ENCODE measurements at places on chromosomes 3 and 15. TPM values are rescaled to one million over a fixed set of nuclear protein-coding genes. Genes with fewer than 3 reads are reported as not detected.

Gene DPH3
- total RNA-seq = 37.9 TPM

Gene IL5RA
- 0.34 TPM for total RNA-seq

Gene PLA2G4D
- total RNA-seq = not detected

DNA sequence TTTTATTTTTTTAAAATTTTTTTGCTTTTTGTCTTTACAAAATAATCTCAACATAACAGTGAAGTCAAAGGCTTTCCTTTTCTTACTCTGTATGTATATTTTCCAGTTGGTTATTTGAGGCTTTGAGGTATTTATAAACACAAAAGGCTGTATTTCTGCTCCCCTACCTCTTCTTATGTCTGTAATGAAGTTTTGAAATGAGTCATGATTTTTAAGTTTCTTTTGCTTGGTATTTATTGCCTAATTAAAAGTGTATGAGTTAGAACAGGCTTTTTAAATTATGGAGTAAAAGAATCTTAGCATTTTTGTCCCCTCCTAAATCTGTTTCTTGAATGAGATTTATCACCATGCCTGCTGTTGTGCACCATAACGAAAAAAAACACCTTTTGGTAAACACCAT is 66.0 kb downstream of the DCUN1D1 start:
- DNase-seq = no peak

Gene NLGN1
- total RNA-seq = not detected

Gene TNNC1
- 1.4 TPM for total RNA-seq

Gene P2RY12
- not detected for total RNA-seq

- no peak for DNase-seq
Measured at GRCh38 chr3:2863127-2863526, 247.0 kb downstream of the IL5RA start.

GRCh38 chr3:45473841-45474240 is 85.5 kb downstream of the LARS2 start:
- no peak for DNase-seq

DNA sequence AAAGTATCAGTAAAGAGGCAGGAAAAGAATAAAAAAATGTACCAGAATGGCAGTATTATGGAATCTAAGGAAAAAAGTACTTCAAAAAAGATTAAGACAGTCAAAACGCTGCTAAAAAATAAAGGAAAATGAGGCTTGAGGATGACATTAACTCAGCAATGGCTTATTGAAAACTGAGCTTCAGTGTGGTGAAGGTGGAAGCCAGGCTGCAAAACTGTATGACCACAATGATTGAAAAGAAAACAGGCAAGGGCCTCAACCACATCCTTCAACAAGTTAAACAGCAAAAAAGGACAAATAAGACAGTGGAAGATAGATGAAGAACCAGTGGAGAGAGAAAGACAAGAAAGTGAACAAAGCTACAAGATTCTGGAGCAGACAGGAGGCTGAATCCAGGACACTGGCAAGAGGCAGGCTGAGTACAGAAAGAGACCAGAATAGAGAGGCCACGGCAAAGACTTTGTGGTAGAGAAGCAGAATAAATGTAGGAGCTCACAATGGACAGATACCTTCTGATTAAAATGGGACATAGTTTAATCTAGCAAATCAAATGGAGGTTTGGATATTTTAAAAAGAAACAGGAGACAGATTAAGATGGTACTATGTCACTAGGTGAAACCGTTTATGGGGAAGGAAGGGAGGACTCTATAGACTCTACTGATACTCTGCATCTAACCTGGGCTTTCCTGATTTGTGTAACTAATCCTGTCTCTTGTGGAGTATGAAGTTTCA is 86.1 kb downstream of the TJP1 start:
- no peak for DNase-seq

DNA sequence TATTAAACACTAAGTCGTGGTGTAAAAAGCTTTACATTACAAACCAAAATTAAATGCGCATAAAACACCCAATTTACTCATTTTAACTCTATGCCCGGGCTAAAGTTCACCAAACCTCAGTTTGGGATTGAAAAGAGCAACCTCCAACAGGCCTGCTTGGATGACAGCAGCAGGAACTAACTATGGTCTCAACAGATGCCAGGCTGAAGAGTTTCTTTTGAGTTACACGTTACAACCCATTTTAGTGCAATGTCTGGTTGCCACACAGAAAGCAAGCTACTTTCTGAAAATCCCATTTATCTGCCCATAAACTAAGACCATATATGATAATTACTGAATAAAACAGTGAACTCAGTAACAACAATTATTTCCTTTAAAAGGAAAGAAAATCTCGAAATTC is 2.2 kb downstream of the SATB1 start:
- DNase-seq = no peak

GRCh38 chr3:16070707-16071106 is 103.8 kb upstream of the GALNT15 start:
- DNase-seq = no peak

Gene RPSA
- 2,416 TPM for total RNA-seq

- DNase-seq = peak; percentile 27
Measured at GRCh38 chr3:43770426-43771103, 79.8 kb downstream of the ABHD5 start.

Gene SSR3
- total RNA-seq = 138 TPM

Gene EPM2AIP1
- total RNA-seq = 9.8 TPM

DNA sequence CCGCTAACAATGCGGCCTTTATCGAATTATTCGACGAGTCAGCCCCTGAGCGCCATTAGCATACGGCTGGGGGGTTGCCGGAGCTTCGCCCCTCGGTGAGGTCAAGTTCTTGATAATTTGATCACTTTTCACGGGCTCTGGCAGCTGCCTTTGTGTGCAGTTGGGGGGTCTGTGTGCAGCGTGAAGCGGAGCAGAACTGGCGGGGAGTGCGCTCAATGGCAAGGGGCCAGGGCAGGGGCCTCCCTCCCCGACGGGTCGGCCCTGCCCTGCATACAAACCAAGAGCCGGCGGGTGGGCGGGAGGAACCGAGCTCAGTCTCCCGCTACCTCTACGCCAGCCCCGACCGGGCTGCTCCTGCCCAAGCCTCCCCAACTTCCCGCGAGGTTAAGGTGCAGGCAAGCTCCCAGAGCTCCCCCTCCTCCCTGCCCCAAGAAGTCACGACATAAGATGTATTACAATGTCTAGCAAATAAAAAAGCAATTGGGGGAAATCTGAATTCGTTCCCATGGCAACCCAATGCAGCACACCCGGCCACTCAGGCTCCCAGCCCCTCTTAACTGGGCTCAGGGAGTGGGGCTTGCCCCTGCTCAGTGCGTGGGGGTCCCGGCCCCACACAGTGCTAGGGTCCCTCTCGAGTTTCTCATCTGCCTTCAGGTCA is 34.1 kb upstream of the POLG start:
- no peak for DNase-seq

DNA sequence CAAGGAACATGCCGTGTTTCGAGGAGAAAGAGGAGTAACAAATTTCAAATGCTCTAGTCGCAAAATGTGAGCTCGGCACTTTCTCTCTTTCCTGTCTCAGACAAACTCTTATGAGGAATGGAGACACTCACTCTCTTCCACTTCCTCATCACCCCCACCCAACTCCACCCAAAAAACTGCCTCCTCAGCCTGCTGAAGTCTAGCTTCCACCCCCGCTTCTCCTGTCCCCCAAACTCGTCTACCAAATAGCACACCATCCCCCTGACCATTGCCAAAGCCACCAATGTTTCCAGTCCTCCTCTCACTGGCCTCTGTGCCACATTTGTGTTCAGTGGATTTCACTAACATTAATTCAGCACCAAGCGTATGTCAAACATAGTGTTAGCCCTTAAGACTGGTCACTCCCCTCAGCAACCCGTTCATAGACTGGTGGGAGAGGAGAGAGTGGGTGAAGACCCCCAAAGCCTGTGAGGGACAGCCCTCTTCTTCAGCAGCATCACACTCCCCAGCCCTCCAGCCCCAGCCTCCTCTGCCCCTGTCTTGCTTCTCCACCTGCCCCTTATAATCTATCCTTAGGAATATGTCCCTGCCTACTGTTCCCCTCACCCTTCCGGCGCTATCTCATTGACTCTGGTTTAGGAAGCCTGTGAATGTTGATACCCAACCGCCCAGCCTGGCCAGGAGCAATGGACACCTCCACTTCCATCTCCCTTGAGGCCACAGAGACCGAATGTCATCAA is 77.3 kb downstream of the FAM174B start:
- DNase-seq = no peak

GRCh38 chr15:67433495-67434099 is 87.3 kb upstream of the C15orf61 start:
- DNase-seq = no peak

Gene ACKR2
- total RNA-seq = 0.56 TPM

GRCh38 chr3:7428206-7428718 is 567.3 kb downstream of the GRM7 start:
- DNase-seq = no peak

DNA sequence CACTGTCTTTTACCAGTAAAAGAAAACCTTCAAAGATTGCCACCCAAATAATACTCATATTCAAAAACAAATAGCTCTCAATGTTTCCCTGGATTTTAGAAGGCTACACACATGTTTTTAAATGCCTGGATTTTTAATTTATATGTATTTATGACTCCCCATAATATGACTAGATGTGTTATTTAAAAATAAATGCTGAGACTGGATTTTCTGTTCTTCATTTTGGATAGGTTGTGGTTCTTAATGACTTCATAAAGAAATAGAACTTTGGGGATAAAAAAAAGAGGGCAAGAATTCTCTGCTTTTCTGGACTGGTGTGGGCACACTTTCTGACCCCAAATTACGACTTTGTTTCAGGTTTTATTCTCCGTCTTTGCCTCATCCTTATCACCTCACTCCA is 62.8 kb upstream of the LEKR1 start:
- no peak for DNase-seq

GRCh38 chr3:197064771-197065170 is 35.2 kb upstream of the MELTF start:
- no peak for DNase-seq

- no peak for DNase-seq
Measured at GRCh38 chr3:61257148-61257547, 5.9 kb upstream of the FHIT start.

- no peak for DNase-seq
Measured at GRCh38 chr3:195450731-195451229, 8.0 kb upstream of the ACAP2 start.
